ENCODE measurements at places on chromosomes 12 and 14.

DNA sequence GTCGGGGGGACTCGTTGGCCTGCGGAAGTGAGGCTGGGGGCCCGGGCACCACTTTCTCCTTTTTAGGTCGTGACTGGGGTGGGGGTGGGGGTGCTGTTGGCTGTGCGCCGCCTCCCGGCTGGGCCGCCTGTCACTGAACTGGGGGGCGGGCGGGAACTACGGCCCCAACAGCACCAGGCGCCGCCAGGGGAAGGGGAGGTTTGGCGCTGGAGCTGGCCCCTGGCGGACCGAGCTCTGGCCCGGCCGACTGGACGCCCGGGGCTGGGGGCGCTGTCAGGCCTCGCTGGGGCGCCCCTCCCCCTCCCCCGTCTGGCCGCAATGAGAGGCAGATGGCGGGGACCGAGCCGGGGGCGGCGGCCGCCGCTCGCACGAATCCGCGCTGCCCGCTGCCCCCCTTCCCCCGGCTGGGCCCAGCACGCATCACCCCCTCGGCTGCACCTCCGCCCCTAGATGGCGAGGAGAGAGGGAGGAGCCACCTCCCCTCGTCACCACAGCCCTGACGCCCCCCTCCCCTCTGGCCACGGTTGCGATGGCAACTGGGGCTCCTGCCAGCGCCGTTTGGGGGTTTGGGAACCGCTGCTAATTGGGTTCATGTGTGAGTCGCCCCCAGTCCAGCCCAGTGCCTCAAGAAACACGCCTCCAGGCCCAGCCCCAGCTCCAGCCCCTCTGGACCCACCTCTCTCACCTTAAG is 723 bp downstream of the NFATC4 start:
- peak; percentile 86 for DNase-seq

- DNase-seq = no peak
These were observed 107.4 kb downstream of the DNAI7 start for GRCh38 chr12:25087596-25087995.

DNA sequence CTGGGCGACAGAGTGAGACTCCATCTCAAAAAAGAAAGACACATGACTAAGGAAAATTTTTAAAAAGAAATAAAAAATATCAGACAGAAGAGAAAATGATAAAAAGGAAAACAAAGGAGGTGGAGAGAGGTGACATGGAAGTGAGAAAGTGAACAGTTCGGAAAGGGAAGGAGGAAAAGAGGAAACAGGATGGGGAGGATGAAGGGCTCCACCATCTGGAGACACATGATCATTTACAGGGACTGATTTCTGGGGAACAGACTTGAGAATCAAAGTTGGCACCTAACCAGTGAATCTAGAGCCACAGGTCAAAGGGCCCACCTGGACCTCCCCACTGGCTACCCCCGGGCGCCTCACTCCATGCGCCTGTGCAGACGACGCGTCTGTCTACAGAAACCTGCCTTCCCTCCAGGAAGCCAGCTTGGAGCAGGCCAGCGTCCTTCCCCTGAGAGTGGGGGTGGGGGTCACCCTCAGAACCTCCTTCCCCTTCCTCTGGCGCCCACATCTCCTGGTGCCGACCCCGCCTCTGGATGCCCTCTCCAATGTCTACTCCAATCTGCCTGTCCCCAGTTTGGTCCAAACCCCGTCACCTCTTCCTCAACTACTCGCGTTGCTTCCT is 60.5 kb downstream of the AMN start:
- no peak for DNase-seq

DNA sequence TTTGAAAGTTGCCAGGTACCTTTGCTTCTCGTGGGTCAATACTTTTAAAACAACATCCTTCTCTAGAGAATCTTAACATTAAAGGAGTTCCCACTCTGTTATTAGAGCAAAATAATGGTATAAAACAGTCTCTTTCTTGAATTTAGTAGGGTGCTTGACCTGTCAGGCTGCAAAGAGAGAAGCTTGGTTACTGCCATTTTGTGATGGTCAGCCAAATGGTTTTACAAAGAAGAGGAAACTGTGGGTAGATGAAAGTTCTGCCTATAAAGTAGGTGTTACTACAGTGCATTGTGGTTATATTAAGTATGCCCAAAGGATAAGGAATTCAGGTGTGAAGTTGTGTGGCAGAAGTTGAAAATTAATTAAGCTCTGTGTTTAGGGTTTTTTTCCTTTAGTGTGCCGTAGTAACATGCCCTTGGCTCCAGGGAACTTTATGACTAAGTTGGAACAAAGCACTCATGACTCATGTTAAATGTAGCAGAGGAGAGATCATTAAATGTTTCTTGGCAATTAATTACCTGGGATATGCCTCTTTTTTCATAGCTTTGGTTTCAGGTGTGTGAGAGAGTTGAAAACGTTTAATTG is 354.0 kb upstream of the KITLG start:
- DNase-seq = no peak

DNA sequence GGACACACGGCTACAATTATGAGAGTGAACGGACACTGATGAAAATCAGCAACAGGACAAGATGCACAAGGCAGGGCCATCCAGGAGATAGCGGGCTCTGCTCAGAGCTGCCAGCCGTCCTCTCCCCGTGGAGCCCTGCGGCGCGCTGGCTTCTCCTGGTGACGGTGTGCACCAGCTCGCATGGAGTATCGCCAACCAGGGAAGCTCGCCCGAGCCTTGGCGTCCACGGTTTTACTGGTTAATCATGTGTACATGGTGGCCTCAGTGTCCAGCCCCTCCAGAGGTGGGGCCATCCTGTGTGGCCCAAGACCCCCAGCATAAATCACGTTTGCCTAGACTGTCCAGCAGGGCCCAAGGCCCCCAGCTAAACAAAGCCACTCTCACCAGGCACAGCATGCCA is 31.2 kb upstream of the DYNC1H1 start:
- no peak for DNase-seq
